Activated T-cell treated with anti-CD3 and anti-CD28 coated beads, Interleukin-2, amount 50 U/mL, for 1 hour (primary cell): ENCODE measurements at places on chromosomes 6 and 20.
A peak's percentile ranks its signal among the peaks of the same experiment; 100 is the strongest.

DNA sequence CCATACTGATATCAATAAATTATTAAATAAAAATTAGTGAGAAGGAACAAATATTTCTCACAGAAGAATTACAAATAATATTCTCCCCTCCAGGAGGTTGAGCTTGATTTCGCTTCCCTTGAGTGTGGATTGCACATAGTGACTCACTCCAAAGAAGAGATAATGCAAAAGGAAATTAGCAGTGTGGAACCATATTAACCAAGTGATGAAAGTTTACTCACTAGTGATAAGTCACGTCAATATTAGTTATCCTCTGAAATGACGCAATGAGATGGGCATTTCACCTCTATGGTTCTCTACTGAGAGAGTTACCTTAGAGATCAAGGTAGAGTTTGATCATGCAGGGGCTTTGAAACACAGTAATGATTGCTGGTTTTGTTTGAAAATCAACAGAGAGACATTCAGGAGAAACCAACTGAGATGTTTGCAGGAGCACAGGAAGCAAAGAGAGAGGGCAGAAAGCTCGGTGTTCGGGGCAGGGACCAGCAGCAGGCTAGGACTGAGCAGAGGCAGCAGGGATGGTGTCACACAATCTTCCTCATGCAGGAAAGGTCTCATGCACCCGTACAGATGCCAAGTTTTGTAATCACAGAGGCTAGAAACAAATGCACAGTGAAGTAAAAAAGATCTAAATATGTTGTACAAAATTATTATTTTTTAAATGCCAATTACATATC lies 634.5 kb downstream of the QKI start:
- no peak for DNase-seq

- DNase-seq = no peak
These were observed 78.1 kb downstream of the NCOA7 start for GRCh38 chr6:125868678-125869395.

DNA sequence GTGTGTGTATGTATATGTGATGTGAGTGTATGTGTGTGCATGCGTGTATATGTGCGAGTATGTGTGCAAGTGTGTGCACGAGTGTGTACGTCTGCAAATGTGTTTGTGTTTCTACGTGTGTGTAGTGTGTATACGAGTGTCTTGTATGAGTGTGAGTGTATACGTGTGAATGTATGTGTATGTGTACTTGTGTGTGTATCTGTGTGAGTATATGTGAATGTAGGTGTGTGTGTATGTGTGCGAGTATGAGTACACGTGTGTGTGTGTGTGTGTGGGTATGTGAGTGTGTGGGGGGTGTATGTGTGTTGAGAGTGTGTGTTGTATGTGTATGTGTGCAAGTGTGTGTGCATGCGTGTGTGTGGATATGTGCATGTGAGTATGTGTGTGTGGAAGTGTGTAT lies 602.0 kb upstream of the CDH4 start:
- no peak for DNase-seq

GRCh38 chr20:53070706-53071392 lies 98.7 kb downstream of the TSHZ2 start:
- no peak for DNase-seq

DNA sequence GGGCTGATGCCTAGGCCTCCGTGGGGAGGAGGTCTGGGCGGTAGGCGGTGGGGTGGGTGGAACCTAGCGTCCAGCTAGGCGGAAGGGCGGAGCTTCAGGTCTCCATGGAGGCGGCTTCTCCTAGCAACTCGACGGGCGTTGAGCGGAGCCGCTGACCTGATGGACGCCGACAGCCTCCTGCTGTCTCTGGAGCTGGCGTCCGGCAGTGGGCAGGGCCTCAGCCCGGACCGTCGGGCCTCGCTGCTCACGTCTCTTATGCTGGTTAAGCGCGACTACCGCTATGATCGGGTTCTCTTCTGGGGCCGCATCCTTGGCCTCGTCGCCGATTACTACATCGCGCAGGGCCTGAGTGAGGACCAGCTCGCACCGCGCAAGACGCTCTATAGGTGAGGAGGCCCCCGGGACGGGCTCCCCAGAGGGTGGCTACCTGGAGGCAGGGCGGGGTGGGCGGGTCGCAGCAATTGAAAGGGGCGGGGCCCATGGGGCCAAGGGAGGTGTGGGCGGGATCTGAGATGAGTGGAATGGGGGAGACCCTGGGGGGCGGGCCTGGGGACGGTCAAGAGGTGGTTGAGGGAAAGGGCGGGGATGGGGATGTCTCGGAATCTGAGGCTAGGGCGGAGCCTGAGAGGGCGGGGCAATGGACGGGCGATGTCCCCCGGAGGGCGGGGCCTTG lies at the start of gene RSPH9:
Gene RSPH9 (plus strand): TSS at position 97 of the 673 bp plus-strand sequence. CDS start 63 bp downstream, at position 160.
- peak; percentile 70 for DNase-seq

GRCh38 chr6:4777394-4777935 lies 1.3 kb downstream of the CDYL start:
- DNase-seq = no peak

GRCh38 chr6:42904467-42904866 lies 11.4 kb upstream of the PTCRA start:
- no peak for DNase-seq

GRCh38 chr6:7725849-7726415 lies at the start of gene BMP6:
BMP6 (plus strand) TSS chr6:7726099; CDS start chr6:7726956, 857 bp downstream.
- peak; percentile 51 for DNase-seq

DNA sequence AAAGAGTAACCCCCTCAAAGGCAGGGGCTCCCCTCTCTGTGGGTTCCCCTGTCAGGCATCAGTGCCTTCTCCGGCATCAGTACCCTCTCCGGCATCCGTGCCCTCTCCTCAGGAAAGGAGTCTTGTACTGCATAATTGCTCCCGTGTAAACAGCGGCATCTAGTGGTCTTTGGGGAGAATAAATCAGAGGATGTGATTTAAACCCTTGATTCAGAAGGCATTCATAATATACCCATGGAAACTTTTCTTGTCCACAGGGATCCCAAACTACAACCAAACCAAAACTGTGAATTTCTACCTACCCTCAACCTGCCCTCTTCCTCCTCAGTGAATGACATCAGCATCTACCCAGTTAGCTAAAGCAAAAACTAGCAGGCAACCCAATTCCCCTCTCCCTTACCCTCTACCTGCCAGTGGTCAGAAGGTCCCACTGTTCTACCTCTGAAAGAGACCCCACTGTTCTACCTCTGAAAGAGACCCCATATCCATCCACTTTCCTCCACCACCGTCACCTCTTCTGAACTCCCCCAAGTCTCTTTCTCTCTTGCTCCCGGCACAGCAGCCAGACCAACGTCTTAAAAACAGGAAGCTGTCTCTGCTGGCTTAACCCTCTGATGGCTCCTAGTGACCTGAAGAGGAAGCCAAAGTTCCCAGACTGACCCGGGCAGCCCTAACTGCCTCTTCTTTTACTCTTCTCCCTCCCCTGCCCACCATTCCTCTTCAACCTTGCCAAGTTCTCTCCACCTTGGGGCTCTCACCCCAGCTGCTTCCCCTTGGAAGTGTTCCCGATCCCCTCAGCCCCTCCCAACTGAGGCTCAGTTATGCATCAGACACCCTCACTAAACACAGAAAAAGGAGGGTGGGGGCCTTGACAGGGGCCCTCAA lies 27.2 kb downstream of the UBE2V1 start:
- peak; percentile 49 for DNase-seq

DNA sequence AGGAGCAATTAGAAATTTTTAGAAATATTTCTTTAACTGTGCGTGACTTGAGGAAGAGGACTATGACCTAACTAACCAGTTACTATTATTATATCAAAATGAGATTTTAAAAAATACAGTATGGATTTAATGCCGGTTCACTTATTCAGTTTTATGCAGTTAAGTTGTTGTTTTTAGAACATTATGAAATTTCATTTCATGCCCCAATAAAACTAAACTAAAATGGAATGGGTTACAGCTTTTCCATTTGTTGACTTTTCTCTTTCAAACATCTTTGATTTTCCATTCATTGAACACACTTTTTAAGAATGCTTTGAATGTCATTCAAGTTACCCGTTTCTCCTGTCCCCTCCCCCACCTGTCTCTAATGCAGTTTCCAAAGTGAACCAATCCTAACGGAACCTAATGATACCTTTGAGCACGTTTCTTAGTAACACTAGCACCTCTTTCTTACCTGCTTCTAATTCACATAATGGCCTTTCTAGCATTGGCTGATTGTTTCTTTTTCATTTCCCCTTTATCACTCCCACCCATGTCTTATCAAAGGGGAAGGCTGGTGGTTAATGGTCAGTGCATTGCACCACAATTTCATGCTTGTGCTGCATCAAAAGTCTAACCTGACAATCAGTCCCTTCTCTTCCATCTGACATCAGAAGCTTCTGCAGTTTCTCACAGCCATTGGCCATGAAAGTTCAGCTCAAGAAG lies 262.2 kb upstream of the TAB2 start:
- DNase-seq = no peak

DNA sequence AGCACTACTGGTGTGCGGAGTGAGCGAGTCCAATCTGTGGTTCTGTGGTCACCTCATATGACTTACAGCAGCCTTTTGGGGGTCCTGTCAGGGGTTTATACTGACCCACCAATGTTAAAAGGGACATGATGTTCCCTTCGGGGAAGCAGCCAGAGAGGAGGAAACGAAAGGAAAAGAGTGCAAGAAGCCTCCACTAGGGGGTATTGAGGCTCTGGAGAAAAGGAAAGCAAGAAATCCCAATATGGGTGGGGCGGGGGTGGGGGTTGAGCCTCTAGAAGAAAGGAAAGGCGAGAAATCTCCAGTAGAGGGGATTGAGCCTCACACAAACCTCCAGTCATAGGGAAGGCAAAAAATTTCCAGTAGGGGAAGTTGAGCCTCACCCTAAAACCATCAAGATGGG lies 249.3 kb upstream of the ECI2 start:
- no peak for DNase-seq

- DNase-seq = no peak
These were observed 253.0 kb downstream of the QKI start for GRCh38 chr6:163667372-163668060.

DNA sequence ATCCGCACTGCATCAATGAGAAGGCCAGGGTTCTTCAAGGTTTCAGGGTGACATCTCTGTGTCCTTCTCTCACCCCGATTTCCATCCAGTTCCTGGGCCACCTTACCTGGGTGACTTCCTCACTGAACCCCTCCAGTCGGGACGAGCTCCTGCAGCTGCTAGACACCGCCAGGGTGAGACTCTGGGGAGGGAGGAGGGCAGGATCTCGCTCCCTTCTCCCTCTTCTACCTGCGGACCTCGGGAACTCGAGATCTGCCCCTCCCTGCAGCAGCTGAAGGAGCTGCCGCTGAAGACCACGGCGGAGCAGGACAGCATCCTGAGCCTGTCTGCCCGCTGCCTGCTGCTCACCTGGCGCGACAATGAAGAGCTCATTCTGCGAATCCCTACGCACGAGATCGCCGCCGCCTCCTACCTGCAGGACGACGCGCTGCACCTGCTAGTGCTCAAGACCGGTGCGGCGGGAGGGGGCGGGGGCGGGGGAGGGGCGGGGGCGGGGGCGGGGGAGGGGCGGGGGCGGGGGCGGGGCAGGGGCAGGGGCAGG lies 7.5 kb downstream of the CCM2L start:
- DNase-seq = peak; percentile 57

DNA sequence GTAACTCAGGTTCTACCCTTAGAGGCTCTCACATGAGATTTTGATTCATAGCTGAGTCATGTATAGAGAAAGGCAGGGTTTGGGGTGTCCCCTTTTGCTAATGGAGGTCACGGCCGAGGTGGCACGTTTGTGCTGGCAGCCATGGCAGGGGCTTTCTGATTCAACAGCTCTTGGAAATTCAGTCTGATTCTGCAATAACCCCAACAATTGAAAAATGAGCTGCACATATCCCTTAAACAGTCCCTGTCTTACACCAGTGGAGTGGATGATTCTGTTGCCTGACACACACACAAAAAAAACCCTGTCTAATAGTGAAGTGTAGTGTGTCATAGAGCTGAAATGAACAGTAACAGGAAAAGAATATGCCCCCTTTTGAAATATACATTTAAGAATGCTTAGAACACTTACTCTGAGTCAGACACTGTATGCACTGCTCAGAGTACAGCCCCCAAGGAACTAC lies 40.4 kb upstream of the ARG1 start:
- DNase-seq = no peak

DNA sequence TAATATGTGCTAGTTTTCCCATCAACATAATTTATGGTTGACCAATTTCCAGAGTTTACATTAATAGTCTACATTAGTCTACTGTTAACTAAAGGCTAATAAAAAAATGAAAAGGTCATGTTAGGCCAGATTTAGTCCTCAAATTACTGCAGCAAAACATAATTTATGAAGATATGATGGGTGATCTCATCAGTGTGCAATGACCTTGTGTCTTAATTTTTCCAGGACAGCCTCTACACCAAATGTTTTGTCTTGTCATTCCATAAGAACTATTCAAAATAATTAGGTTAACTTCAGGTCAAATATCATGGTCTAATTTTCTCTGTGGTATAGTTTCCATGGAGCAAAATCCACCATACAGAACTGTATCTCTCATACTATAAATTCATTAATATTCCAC lies 234.2 kb downstream of the COL12A1 start:
- DNase-seq = no peak

DNA sequence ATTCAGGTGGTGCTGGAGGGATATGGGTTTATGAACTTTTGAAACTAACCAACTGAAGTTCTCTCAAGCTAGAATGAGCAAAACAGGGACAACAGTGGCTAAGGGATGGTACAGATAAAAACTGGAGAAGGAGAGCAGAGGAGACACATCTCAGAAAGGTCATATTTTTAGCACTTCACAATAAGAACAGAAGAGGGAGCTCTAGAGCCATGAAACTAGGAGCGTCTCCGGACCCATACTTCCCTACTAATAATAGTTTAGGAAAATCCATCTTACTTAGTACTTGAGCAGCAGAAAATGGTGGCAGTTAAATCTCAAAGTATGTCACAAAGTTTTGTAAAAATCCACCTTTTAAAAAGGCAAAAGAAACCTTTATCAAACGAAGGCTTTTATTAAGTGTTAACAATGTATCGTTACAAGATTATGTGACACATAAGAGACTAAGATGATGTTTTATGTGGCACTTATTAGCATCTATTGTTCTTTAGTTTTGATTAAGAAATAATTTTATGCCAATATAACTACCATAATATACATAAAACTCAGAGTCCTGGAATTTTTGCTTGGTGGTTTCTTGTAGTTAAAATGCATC lies 278.6 kb downstream of the TBC1D32 start:
- no peak for DNase-seq

DNA sequence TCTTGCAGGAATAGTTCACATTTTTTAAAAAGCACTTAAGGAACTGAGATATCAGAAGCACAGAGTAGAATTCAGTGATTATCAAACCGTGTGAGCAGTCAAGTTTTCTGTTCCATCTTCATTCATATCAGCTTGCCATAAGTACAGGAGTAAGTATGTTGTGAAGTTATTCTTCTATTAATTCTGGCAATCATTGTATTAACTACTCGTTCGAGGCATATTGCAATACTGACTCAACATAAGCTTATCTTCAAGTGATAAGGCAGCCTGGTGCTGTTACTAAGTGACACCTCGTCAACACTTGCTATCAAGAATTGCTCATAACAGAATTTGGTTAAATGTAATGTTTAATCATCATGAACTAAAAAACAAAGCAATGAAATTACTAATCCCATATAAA lies 75.7 kb upstream of the SNX9 start:
- no peak for DNase-seq
